Caki2 (cell line): ENCODE measurements at places on chromosomes 16 and 17.

GRCh38 chr17:65431116-65431515 is 130.3 kb downstream of the AXIN2 start:
- DNase-seq: no peak

- peak; percentile 67 for DNase-seq
Observed at GRCh38 chr17:55705847-55706246, 16.8 kb downstream of the TMEM100 start.

DNA sequence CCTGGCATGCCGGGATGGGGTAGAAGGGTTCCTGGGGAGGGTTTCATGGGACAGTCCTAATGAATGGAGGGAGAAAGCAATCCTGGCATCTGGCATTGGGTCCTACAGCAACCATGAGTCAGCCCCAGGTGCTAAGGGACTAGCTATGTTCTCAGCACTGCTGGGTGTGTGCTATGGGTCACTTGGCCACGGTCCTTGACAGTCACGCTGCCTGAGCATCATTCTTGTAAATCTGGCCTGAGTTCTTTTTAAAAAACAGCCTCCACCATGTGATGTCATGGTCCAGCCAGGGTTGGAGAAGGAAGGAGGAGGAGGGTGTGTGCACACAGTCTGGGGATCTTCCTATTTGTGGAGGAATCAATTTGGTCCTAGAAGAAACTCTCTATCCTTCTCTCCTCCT is 6.2 kb upstream of the RAMP2 start:
- DNase-seq: peak; percentile 90

DNA sequence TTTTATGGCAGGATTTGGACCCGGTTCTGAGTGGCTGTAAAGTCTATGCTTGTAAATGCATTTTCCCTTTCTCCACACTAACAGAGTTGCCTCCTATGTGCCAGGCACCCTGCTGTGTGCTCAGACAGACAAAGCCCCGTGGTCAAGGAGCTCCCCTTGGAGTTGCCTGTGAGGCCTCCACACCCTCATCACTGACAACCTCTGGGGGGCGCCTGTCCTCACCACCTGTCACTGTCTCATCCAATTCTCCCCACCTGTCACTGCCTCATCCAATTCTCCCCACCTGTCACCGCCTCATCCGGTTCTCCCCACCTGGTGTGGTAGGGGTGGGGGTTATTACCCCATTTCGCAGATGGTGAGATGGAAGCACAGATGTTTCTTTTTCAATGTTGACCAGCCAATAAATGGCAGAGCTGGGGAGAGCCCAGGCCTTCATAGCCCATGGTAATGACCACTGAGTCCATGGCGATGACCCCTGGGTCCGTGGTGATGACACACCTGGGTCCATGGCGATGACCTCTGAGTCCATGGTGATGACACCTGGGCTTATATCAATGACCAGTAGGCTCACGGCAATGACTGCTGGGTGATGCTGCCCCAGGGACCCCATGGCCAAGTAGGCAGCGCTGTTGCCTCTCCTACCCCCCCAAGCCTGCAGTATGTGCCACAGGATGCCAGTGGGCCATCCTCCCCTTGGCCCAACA is 150.1 kb downstream of the IRF8 start:
- DNase-seq: no peak

DNA sequence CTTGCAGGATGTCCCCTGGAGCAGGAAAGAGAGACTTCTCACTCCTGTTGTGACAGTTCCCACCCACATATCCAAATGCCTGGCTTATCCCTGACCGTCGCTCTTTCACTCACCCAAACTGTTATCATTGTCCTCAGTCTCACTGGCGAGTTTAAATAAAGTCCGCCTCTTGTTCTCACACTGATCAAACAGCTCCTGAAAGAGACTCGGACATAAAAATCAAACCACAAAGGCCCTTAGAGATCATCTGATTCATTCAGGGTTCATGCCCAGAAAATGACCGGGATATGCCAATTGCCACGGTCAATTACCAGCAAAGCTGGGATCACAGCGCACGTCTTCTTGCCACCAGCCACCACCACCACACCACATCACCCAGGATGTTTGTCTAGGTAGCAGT is 19.9 kb downstream of the GGA3 start:
- DNase-seq: no peak
